NK-92 treated with Interleukin-12 subunit alpha and Interleukin-12 subunit beta, amount 100 ng/mL, for 24 hours (cell line): ENCODE measurements at places on chromosomes 5 and 9.

DNA sequence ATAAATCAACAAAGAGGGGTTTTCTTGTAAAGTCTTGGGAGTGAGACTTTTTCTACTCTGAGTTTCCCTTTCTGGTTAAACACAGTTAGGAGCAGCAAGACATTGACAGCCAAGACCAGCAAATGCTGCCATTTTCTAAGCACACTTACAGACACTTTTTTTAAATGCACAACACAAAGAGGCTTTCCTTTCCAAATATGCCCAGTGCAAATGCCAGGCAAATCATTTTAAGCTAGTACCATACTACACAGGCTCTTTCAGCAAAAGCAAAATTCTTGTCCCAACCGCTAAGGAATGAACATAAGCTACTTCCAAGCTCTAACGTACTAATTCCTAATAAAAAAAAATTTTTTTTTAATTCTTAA, 68.2 kb downstream of the DENND1A start:
- no peak for DNase-seq

GRCh38 chr9:447230-448025, 232.8 kb downstream of the DOCK8 start:
- peak; percentile 42 for DNase-seq

- no peak for DNase-seq
Observed at GRCh38 chr9:101126556-101126955, 98.0 kb downstream of the PLPPR1 start.

DNA sequence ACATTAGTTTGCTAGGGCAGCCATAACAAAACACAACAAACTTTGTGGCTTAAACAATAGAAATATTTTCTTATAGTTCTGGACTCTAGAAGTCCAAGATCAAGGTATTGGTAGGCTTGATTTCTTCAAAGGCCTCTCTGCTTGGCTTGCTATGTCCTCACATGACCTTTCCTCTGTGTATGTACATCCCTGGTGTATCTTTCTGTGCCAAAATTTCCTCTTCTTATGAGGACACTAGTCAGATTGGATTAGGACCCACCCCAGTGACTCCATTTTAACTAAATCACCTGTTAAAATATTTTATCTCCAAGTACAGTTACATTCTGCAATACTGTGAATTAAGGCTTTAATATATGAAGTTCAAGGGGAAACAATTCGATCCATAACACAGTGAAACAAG, 168.9 kb upstream of the CCNH start:
- DNase-seq = no peak

DNA sequence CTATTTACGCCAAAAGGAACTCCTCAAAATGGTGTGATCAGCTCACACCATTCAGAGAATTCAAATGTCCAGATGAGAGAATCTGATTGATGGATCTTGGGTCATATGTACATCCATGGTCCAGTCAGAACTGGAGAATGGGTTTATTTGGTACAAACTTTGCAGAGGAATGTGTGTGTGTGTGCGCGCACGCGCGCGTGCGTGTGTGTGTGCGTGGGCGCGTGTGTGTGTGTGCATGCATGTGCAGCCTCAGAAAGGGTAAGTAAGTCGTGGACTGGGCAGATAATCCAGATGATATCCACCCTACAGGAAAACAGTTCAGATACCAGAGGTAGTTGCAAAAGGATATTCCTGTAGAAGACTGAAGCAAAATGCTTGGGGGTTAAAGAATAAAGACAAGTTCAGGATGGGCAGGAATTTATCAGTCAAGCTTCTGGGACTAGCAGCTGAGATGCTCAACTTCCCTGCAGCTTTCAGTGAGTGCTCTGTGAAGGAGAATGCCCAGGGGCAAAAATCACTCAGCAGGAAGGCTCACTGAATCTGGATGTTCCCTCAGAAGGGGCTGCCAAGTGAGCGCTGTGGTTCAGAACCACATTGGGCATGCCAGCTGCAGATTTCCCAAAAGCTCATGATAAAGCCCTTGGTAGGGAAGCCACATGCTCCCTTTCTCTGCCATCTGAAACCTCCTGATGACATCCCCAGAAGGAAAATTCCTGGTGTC, 440.5 kb upstream of the SGCD start:
- DNase-seq = no peak

DNA sequence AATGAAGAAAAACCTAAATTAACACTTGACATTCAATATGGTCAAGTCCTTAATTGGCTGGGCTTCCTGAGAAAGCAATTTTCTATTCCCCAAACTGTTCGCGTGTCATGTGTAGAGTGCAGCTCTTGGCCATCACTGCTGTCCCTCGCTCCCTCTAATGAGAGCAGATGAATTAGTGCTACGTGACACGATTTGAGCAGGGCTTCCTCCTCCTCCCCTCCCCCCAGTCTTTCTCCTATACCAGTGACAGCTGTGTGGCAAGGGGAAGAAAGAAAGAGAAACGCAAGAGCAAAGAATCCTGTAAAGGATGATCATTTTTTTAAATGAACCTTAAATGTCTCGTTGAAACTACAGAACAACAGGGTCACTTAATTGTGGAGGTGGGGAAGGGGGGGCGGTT, 159.6 kb downstream of the BNC2 start:
- no peak for DNase-seq

- no peak for DNase-seq
Observed at GRCh38 chr9:37561682-37562081, 14.5 kb downstream of the FBXO10 start.

DNA sequence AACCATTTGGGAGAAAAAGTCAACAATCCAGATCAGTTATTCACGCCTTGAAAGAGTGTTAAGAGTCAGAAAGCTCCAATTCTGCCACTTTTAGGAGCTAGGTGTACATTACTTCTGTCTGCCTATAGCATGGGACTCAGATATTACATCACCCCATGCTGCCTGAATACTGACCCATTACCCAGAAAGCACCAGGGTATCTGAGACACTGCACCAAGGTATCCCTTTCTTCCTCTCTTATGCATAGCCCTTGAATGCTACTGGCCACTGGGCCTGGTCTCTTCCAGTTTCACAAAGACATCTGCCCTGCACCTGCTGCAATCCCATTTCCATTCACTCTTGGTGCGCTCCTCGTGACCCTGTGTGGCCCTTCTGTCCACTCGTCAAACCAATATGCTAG, 2.6 kb downstream of the STRBP start:
- DNase-seq = no peak

DNA sequence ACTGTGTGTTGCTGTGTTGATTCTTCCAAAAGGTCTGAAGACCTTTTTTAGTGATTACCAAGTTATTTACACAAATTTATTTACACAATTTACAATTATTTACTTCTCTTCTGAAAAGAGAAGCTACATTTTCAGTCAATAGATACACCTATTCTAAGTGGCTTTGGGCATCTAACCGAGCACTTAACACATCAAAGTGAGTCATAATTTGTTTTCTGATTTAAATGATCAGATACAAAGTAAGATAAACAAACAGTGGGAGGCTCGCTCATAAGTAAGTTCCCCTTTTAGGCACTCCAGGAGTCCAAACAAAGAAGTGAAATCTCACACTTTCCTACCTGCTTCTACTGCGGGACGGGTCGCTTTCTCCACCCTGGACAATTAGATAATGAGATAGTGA, 90.2 kb downstream of the APBA1 start:
- no peak for DNase-seq

DNA sequence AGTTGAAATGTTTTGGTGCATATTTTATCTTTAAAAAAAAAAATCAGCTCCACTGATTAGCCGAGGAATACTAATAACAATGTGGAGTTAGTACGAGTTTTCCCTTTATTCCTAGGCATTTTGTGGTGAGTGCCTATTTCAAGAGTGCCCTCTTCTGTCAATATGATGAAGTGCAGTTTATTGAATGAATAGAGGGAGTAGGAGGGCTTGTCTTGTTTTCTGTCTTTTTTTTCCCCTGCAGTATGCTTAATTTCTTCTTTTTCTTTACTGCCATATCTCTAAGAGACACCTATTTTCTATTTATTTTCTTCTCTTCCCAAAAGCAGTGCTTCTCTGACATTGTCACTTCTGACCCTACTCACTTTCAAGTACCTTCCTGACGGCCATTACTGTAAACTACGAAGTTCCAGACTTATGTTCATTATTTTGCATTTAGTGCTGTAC, 169.6 kb upstream of the PITX1 start:
- DNase-seq = no peak

DNA sequence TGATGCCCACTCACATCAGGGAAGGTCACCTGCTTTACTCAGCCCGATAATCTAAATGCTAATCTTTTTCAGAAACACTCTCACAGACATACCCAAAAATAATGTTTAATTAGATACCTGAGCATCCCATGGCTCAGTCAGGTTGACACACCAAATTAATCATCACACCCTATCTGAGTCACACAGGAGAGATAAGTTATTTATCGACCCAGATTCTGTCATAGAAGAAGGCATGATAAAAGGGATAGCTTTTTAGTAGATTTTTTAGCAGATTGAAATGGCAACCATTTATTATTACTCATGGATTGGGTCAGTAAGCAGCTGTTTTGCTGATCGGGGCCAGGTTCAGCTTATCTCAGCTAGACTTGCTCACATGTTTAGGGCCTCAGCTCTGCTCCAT, 97.8 kb upstream of the TYRP1 start:
- DNase-seq = no peak

DNA sequence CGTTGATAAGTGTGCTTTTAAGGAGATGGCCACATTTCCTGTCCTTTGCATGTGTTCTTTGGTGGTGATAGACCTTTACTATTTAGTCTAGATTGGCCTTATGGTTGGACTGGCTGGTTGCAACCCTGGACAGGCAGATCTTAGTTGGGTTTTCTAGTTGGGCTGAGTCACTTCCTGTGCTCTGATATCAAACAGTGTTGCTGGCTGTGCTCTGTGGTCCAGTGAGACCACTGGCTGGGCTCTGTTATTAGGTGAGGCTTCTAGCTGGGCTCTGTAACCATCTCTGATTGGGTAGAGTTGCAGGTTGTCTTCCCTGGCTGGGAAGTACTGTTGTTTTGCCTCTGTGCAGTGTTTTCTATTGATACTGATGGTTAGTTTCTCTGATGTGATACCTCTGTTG, 432.5 kb downstream of the LRRC70 start:
- DNase-seq = no peak

- no peak for DNase-seq
Observed at GRCh38 chr5:59999056-59999455, 105.5 kb upstream of the PDE4D start.

- DNase-seq = no peak
Observed at GRCh38 chr5:135140446-135141204, 106.6 kb upstream of the PITX1 start.

DNA sequence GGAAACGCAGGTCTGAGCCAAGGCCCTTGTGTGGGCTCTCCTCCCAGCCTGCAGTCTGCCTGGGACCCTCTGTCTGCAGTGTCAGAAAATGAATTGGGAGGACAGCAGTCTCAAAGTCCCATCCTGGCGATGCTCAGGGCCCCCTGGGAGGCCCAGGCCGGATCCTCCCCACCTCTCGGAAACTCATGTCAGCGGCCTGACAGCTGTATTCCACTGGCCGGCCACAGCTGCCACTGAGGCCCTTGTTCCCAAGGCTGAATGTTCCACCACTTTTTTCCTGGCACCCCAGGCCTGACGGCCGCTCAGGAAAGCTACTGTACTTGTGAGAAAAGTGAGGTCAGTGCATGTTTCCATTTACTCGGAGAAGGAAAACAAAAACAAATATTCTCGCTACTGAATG, 180.0 kb downstream of the FGF18 start:
- DNase-seq = no peak

DNA sequence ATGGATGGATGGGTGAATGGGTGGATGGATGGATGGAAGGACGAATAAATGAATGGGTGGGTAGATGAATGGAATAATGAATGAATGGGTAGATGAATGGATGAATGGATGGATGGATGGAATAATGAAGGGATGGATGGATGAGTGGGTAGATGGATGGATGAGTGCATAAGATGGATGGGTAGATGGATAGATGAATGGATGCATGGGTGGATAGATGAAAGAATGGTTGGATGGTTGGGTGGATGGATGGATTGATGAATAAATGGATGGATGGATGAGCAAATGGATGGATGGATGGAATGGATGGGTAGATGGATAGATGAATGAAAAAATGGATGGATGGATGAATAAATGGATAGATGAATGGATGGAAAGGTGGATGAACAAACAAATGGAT, 85.2 kb downstream of the PHF2 start:
- DNase-seq = no peak

GRCh38 chr5:120388016-120388781, 75.9 kb upstream of the PRR16 start:
- DNase-seq = no peak

DNA sequence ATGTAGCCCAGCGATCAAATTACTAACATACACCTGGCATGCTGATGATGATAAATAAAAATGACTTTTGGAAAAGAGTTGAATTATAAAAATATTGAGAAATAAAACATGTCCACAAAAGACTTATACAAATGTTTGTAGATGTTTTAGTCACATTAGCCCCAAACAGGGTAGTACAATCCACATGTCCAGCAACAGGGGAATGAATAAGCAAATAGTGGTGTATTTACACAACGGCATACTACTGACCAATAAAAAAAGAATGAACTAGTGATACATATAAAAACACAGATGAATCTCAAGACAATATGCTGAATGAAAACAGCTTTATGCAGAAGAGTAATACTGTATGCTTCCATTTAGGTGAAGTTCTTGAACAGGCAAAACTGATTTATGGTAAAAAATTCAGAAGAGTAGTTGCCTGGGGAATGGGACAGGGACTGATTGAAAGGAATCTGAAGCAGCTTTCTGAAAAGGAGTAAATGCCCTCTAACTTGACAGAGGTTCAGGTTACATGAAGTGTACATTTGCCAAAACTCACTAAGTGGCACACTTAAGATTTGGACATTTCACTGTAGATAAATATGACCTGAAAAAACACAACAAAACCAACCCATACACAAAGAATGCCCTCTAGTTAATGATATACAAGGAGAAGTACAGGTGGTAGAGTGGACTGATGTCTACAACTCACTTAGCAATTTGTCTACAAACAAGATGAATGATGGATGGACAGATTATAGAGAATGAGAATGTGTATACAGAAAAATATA, 35.4 kb downstream of the ACTL7A start:
- DNase-seq = no peak

GRCh38 chr5:73419117-73419464, 29.5 kb downstream of the FOXD1 start:
- DNase-seq = no peak

DNA sequence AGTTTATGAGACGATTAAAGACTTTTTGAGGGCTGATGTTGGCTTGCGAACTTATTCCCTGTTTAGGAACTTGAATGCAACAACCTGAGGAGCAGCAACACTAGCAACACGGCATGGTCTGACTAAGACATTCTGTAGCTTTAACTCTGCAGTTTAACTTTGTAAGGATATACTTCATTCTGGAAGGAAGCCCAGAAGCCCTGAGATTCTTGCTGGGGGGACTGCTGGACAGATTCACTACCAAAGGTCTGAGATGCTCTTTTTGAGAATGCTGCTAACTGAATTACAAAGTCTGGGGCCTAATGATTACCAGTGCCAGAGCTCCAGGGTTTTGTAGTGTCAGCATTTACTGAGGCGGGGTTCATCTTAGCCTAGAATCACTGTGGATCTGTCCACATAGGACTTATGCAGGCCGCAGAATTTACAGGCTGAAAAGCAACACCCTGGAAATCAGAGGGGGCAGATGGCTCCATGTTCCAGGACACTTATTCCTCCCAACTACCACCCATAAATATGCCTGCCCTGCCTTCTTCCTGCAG, 537.1 kb upstream of the CDH18 start:
- DNase-seq = no peak
